Pulmonary artery endothelial cell (primary cell): ENCODE measurements at places on chromosomes 16 and 17. TPM values are rescaled to one million over a fixed set of nuclear protein-coding genes. Genes with fewer than 3 reads are reported as not detected.

The MYOCD gene
- total RNA-seq = not detected in 2 replicates

The C17orf78 gene
- not detected in 2 replicates for total RNA-seq

The TP53TG3C gene
- total RNA-seq = not detected in 2 replicates

The FOXL1 gene
- total RNA-seq = 1.7 and 2.9 TPM in 2 replicates

The FOXJ1 gene
- total RNA-seq = not detected in 2 replicates

The CACNG1 gene
- not detected in 2 replicates for total RNA-seq

The KRT9 gene
- not detected in 2 replicates for total RNA-seq

The MYH1 gene
- not detected in 2 replicates for total RNA-seq

The PNPO gene
- 21.1 and 35.4 TPM in 2 replicates for total RNA-seq

The KRT33A gene
- total RNA-seq = not detected in 2 replicates

The ALOXE3 gene
- not detected in 2 replicates for total RNA-seq

The TSEN54 gene
- total RNA-seq = 14.1 and 21.2 TPM in 2 replicates

The NPIPB9 gene
- total RNA-seq = 0.99 TPM in 1 of 2 replicates, not detected in the other

The CLEC3A gene
- total RNA-seq = not detected in 2 replicates

The SLC13A2 gene
- not detected in 2 replicates for total RNA-seq

The NKD1 gene
- total RNA-seq = 0.07 and 0.11 TPM in 2 replicates

The SRCIN1 gene
- 0.07 and 0.20 TPM in 2 replicates for total RNA-seq

The ABCC12 gene
- not detected in 2 replicates for total RNA-seq

The SNTB2 gene
- 106 and 139 TPM in 2 replicates for total RNA-seq

The KRTAP16-1 gene
- total RNA-seq = not detected in 2 replicates

The GPR179 gene
- not detected in 2 replicates for total RNA-seq

The RCVRN gene
- not detected in 2 replicates for total RNA-seq

The CBLN1 gene
- not detected in 2 replicates for total RNA-seq

The FLYWCH2 gene
- 38.9 and 49.6 TPM in 2 replicates for total RNA-seq

The CXCL16 gene
- total RNA-seq = 2.4 and 7.4 TPM in 2 replicates

The MYCBPAP gene
- 0.46 and 0.92 TPM in 2 replicates for total RNA-seq

The PIRT gene
- not detected in 2 replicates for total RNA-seq

The ZNF629 gene
- total RNA-seq = 6.1 and 7.8 TPM in 2 replicates

The EVI2A gene
- total RNA-seq = 0.33 and 0.35 TPM in 2 replicates

The GGT6 gene
- not detected in 2 replicates for total RNA-seq

The ALDH3A1 gene
- 1.5 and 1.8 TPM in 2 replicates for total RNA-seq

The G6PC1 gene
- total RNA-seq = not detected in 2 replicates

The CMTM4 gene
- 8.5 and 12.3 TPM in 2 replicates for total RNA-seq

The TTC19 gene
- 47.2 and 60.4 TPM in 2 replicates for total RNA-seq

The CES1 gene
- 0.13 TPM in 1 of 2 replicates, not detected in the other for total RNA-seq

The MGAT5B gene
- total RNA-seq = 0.53 and 1.4 TPM in 2 replicates

The AHSP gene
- not detected in 2 replicates for total RNA-seq

The HS3ST6 gene
- total RNA-seq = not detected in 2 replicates

The RAPGEFL1 gene
- 0.46 and 0.99 TPM in 2 replicates for total RNA-seq

The LDAF1 gene
- total RNA-seq = 36.6 and 46.4 TPM in 2 replicates

The PABPN1L gene
- total RNA-seq = not detected in 2 replicates
